ENCODE measurements at places on chromosomes 2 and 18. TPM values are rescaled to one million over a fixed set of nuclear protein-coding genes. Genes with fewer than 3 reads are reported as not detected.

STAT4 gene
- 9.8 TPM for polyA plus RNA-seq

G6PC2 gene
- polyA plus RNA-seq, result not detected

C2orf78 gene
- polyA plus RNA-seq, result not detected

GRCh38 chr2:156892467-156893281 lies 364.8 kb upstream of the GALNT5 start:
- peak; percentile 45 for DNase-seq

GRCh38 chr2:36403675-36404230 lies 48.2 kb downstream of the CRIM1 start:
- no peak for DNase-seq

DNA sequence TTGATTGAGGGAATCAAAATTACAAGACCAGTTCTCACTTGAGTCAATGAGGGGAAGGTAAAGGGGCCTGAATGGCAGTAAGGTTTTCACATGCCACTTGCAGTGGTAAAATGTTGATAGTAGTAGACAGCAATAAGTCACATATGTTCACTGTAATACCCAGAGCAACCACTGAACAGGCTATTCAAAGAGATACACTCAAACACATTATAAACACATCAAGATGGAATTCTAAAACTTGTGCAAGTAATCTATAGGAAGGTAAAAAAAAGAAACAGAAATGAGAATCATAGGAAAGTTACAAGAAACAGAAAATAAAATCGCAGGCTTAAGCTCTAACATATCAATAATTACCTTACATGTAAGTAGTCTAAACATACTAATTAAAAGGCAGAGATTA lies 86.6 kb upstream of the AFF3 start:
- no peak for DNase-seq

DNA sequence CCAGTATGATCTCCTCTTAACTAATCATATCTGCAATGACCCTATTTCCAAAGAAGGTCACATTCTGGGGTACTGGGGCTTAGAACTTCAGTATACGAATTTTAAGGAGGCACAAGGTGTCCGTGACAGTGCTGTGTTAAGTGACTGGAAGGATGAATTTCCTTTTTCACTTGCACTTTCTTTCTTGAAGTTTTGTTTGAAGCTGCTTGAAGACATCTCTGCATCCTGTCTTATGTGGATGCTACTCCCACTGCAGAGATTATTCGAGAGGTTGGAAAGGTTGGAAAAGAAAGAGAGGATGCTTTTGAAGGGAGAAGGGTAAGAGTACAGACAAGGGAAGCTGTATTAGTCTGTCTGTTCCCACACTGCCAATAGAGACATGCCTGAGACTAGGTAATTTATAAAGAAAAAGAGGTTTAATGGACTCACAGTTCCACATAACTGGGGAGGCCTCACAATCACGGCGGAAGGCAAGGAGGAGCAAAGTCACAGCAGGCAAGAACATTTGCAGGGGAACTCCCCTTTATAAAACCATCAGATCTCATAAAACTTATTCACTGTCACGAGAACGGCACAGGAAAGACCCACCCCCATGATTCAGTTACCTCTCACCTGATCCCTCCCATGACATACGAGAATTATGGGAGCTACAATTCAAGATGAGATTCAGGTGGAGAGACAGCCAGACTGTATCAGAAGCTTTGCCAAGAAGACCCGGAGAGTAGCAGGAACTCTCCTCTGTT lies 3.6 kb upstream of the RNF144A start:
- no peak for DNase-seq
